ENCODE measurements at places on chromosomes 2 and 18.

DNA sequence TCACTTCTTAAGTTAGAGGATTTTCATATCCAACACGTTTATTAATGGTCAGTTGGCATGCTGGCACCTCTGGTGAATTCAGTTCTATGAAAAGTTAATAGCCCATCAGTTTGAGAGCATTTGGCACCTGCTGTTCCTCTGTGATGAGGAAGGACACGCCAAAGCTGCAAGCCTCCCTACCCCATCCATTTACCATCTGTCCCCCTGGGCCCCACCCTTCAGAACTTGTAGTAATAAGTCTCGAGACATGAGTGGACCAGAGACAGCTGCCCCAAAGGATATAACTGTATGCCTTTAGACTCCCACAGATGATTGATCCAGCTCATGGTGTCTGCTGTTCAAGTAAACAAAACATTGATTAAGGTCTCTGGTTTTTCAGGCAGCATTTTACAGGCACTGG lies 6.3 kb downstream of the OST4 start:
- no peak for DNase-seq

DNA sequence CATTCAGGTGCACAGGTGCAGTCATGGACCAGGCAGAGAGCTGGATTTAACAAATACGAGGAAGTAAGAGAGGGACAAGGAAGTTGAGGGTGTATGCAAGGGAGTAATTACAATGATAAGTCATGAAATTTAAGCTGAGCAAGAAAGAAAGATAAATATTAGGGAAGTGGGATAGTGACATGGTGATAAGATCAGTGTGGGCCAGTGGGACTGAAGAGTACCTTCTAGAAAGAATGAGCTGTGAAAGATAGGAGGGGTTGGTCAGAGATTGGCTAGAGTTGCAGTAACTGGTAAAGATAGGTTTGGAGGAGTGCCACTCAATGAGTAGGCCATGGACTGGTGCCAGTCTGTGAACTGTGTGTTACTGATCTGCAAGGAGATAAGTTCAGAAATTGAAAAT lies 200.8 kb upstream of the SIX3 start:
- DNase-seq: no peak

DNA sequence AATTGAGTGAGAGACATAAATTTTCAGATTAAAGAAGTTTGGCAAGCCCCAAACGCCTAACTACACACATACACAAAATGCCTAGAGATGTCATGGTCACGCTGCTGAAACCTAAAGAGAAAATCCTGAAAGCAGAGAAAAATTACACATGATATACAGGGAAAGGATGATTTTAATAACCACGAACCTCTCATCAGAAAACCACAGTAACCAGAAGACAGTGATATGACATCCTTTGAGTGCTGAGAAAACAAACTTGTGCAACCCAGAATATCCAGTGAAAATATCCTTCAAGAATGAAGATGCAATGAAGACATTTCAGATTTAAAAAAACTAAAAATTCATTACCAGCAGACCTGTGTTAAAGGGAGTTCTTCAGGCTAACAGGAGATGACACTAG lies 122.4 kb upstream of the LMAN1 start:
- no peak for DNase-seq

GRCh38 chr2:223044092-223044836 lies 7.7 kb upstream of the KCNE4 start:
- DNase-seq: peak; percentile 9

GRCh38 chr2:113105047-113105785 lies 22.2 kb upstream of the IL1RN start:
- DNase-seq: no peak

GRCh38 chr18:41906528-41907146 lies 48.4 kb upstream of the PIK3C3 start:
- DNase-seq: peak; percentile 13

DNA sequence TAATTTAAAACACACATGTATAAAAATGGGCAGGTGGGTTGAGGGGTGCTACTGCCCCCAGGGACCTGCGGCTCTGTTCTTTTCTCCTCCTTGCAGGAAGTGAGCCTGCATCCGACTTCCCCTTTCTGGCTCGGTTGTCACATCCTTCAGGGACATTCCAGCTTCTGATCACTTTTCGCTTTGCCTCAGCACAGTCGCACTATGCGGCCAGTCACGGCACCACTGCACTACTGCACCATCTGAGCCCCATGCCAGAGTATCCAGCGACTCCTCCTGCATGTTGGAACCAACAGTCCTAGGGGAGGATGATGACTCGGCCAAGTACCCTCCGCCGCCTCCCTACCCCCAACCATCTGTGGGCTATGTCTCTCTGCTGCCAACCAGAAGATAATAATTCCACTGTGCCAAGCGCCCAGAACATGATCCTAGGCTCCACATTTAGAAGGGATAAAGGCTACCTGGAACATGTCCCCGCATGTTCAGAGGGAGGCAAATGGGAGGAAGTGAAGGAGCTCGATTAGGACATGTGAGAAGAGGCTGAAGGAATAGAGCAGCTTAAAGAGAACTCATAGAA lies 17.6 kb downstream of the CDC42EP3 start:
- no peak for DNase-seq

- no peak for DNase-seq
These were observed 87.5 kb upstream of the COPS8 start for GRCh38 chr2:236998236-236998635.

DNA sequence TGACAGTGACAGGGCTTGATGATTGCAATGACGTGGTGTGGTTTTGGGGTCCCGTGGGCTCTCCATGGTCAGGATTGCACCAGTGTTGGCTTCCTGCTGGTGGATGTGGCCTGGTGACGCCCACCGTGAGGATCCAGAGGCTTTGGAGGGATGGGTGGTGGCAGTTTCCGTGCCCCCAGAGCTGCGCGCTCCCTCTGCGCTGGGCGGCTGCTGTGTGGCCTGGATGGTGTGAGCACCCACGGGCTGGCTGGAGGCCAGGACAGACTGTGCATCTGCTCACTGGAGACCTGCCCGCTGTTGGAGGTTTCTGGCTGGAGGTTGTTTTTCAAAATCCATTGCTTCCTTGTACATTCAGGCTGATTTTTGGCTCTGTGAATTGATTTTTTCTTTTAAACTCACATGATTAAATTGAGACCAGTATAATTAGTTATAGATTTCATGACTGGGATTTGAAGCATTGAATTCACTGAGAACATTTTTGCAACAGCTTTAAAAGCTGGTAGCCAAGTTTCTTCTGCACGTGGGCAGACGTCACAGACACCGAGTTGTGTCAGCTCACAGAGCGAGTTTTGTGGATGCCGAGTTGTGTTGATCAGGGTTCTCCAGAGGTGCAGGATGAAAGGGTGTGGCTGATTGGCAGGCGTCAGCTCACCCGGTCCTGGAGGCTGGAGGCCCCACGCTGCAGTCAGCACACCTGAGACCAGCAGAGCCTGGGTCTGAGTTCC lies 72.7 kb downstream of the KCNG2 start:
- DNase-seq: no peak

- peak; percentile 75 for DNase-seq
These were observed 141.5 kb upstream of the HAAO start for GRCh38 chr2:42933824-42934254.

GRCh38 chr2:190137561-190137960 lies 75.0 kb upstream of the MSTN start:
- no peak for DNase-seq

GRCh38 chr2:42556315-42556890 lies 12.0 kb upstream of the MTA3 start:
- DNase-seq: no peak

DNA sequence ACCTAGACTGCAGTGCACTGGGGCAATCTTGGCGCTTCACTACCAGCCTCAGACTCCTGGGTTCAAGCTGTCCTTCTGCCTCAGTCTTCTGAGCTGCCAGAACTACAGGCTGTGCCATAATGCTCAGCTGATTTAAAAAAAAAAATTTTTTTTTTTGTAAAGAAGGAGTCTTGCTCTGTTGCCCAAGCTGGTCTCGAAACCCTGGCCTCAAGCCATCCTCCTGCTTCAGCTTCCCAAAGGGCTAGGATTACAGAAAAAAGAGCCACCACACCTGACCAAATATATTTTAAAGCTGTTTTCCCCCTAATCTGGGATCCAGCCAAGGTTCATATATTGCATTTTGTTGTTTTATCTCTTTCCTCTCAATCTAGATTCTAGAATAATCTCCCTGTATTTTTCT lies 82.2 kb downstream of the RAB31 start:
- no peak for DNase-seq

DNA sequence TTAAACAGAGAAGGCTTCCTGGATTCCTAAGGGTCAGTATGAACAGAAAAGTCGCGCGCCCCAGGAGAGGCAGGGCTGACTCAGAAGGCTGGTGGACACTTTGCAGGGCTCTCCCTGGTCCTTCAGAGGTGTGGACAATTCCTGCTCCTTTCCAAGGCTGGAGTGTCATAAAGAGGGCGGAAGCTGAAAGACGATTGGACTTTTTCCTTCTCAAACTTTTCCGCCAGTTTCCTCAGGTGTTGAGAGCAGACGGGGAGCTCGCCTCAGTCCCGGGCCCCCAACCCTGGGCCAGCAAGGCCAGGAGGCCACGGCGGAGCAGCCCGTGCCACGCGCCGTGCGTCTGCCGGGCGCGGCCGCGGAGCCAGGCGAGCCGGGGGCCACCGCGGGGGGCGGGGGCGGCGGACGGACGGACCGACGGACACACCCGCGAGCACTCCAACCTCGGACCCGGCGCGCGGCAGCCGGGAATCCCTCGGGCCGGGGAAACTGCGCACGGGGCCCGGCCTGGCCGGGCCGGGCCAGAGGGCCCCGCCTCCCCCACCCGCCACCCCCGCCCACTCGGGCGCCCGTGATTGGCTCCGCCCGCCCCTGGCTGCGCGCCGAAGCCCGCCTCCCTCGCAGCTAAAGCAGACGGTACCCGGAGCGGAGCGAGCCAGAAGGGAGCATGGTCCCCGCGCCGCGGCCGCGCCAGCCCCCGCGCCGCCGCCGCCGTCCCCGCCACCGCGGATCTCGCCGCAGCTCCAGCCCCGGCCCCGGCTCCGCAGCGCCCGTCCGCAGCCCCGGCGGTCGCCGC lies at the start of gene KLHL29:
Gene KLHL29, plus strand, starts transcription at position 629 of the 793 bp plus-strand sequence. CDS start 177,018 bp downstream, outside the sequence.
- DNase-seq: peak; percentile 19

- DNase-seq: no peak
These were observed 1.5 kb downstream of the EXOC6B start for GRCh38 chr2:72824224-72824842.

DNA sequence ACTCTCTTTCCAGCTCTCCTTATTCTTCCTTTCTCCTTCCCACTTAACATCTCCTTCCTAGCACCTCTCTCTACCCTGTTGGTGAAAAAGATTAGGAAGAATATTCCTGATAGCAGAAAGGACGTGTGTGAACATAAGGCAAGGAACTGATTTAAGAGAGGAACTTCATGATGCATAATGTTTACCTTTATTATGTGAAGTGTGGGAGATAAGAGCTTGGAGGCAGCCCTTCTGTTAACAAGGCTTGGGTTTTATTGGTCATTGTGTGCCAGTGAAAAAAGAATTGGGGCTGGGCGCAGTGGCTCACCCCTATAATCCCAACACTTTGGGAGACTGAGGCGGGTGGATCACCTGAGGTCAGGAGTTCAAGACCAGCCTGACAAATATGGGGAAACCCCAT lies 34.4 kb downstream of the KCNJ13 start:
- no peak for DNase-seq

DNA sequence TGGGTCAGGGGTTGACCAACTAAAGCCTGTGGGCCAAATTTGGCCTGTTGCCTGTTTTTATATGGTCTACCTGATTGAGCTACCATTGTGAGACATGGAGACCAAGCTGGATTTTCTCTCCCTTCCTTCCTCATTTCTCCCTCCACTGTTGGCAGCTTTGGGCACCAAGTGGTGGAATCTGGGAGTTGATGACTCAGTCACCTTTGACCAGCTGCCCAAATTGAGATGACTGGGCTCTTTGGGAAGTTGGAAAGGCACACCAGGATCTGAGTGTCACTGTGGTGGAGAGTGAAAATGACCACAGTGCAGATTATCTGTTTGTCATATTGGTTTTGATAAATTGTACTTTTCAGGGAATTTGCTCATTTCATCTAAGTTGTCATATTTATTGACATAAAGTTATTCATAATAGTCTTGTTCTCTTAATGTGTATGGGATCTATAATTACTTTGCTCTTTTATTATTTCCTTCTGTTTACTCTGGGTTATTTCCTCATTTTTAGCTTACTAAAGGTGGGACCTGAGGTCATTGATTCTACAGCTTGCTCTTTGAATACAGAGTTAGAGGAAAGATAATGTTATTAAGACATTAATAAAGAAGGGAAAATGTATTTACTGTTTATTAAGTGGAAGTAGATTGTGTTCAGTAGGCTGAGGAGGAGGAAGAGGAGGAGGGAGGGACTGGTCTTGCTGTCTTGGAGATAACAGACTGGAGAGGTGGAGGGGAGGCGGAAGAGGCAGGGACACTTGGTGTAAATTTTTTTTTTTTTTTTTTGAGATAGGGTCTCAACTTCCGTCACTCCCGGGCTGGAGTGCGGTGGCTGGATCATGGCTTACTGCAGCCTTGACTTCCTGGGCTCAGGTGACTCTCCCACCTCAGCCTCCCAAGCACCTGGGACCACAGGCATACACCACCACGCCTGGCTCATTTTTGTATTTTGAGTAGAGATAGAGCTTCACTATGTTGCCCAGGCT lies 31.8 kb downstream of the AGFG1 start:
- DNase-seq: peak; percentile 39

- DNase-seq: peak; percentile 7
These were observed at the start of gene AGAP1 for GRCh38 chr2:235493775-235494715. AGAP1 (plus strand) TSS chr2:235494043.

- DNase-seq: no peak
These were observed 678.6 kb upstream of the CDH2 start for GRCh38 chr18:28855524-28855923.

DNA sequence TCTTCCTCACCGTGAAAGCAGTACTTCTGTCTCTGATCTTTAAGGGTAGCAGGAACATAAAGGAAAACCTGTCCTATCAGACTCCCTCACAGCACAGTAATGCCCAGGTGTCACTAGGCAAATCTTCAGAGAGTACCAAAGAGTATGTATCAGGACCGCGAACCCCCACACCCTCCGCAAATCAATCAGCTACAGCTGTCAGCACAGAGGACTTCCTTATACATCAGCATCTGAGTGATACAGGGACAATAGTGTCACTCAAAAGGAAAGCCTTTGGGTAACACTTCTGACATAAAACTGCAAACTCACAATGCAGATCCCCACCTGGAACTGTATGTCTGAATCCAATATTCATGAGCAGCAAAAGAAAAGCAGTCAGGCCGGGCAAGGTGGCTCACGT lies 2.6 kb downstream of the AFG3L2 start:
- DNase-seq: no peak

DNA sequence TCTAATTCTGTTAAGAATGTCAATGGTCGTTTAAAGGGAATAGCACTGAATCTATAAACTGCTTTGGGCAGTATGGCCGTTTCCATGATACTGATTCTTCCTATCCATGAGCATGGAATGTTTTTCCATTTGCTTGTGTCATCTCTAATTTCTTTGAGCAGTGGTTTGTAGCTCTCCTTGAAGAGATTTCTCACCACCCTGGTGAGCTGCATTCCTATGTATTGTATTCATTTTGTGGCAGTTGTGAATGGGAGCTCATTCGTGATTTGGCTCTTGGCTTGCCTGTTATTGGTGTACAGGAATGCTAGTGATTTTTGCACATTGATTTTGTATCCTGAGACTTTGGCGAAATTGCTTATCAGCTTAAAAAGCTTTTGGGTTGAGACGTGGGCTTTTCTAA lies 38.3 kb upstream of the WDR75 start:
- no peak for DNase-seq

GRCh38 chr2:53874401-53874950 lies 14.7 kb upstream of the GPR75 start:
- no peak for DNase-seq

GRCh38 chr2:21501376-21502027 lies 377.7 kb downstream of the TDRD15 start:
- DNase-seq: no peak

- DNase-seq: no peak
These were observed 107.1 kb downstream of the TSHZ1 start for GRCh38 chr18:75317703-75318102.
